Fibroblast of the aortic adventitia (primary cell): ENCODE measurements at places on chromosomes 5 and 9.

DNA sequence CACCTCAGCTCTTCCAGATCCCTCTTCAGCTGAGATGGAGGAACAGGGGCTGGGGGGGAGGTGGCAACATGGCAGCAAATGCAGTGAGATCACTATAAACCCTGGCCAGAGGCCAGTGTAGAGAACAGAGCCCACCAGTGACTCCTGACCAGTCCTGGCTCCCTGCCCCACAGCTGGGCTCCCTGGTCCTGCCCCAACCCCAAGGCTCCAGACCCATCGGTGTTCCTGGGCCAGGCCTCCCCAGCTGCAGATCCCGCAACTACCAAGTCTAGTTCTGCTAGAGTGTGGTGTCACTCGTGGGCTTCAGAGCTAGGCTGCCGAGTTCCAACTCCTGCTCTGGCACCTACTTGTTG is 16.8 kb downstream of the AKNA start:
- no peak for DNase-seq

GRCh38 chr5:169988947-169989346 is 8.7 kb upstream of the INSYN2B start:
- peak; percentile 43 for DNase-seq

GRCh38 chr9:78848061-78848460 is 551.1 kb downstream of the PSAT1 start:
- no peak for DNase-seq

GRCh38 chr9:86585422-86586143 is 231.4 kb upstream of the TUT7 start:
- peak; percentile 79 for DNase-seq

DNA sequence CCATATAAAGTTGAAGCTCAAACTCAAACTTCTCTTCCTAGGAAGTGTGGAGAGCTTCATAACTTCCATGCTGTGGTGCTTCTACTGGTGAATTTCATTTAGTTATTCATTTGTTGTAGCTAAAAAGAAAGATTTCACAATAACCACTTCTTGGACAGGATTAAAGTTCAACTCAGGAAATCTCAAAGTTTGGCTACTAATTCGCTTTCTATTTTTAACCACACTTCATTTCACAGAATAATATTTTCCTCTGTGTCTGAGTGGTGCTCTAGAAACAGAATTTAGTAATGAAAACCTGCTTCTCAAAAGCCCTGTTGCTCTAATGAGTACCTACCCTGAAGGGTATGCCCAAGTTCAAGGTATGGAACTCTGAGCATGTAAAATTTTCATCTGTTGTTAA is 73.9 kb downstream of the ACTBL2 start:
- DNase-seq, result peak; percentile 89

DNA sequence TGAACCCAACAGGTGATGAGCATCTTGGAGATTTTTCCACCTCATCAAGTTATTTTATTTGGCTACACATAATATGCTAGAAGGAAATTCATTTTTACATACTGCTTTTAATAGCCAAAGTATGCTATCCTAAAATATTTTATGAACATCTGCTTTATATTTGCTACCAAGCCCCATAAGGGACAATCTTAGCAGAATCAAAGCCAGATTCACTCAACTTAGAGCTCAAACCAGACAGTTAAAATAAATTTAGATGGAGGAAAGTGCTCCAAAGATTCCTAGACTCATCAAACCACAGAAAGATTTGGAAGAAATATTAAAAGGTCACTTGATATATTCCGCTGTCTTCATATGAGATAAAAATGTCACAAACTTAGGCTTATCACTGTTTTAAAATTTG is 637.1 kb upstream of the CCNG1 start:
- DNase-seq, result no peak

GRCh38 chr9:78295731-78296130 is 1.2 kb upstream of the PSAT1 start:
- peak; percentile 37 for DNase-seq

DNA sequence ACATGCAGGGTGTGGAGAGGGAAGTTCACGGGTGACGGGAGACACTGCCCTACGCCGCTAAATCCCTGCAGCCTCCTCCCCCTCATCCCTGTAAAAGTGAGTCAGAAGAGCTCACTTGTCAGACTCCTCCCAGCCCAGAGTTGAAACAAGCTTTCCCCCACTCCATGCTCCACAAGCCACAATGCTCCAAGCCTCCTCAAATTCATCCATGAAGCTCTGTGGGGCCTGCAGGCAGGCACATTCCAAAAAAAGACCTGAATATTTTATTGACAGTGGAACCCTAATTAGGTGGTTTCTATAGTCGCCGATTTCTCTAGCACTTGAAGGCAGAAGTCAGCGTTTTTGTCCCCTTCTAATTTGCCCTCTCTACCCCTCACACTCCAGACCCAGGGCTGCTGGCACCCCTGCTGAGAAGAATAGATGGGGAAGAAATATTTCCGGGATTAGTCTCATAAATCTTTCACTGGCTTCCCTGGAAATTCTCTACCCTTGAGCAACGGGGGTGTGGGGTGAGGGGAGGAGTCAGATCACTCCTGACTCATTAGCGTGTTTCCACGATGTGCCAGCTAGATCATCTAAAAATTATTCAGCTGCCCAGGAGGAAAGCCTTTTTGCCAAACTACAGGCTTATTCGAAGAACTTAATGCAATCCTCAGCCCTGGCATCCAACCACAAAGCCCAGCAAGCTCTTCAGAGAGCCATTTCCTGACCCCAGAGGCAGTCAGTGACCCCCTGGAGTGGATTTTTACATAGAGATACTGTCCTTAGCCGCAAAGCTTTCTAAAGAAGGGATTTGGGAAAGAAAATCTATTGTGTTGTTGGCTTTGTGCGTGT is 97.1 kb downstream of the ENC1 start:
- peak; percentile 91 for DNase-seq

GRCh38 chr9:73074176-73074708 is 77.4 kb upstream of the ANXA1 start:
- DNase-seq, result no peak

GRCh38 chr5:28165096-28165495 is 1126.7 kb upstream of the CDH9 start:
- DNase-seq, result peak; percentile 0

DNA sequence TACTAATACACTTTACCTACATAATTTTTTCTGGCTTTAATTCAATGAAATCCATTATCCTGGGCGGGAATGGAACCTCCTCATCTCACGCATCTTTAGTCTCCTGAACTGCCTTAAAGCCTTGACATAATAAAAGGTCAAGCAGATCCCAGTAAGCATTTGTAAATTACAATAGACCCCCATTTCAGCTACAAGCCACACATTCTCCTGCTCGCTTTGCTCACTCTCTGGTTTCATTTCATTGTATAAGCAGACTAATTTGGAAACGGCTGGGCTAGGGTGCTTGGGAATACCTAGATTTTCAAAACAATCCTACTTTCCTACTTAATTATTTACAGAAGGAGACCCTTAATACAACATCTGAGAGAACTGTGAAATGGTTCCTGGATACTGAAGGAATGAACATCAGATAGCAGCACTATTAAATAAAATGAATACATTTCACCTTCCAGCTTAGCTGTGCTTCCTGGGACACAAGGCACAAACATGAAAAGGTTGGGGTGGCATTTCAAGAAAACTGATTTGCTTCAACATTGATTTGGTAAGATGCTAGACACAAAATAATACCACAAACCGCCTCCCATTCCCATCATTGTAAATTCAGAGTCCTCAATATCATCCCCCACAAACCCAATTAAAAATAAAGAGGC is 1.5 kb downstream of the JAKMIP2 start:
- no peak for DNase-seq

DNA sequence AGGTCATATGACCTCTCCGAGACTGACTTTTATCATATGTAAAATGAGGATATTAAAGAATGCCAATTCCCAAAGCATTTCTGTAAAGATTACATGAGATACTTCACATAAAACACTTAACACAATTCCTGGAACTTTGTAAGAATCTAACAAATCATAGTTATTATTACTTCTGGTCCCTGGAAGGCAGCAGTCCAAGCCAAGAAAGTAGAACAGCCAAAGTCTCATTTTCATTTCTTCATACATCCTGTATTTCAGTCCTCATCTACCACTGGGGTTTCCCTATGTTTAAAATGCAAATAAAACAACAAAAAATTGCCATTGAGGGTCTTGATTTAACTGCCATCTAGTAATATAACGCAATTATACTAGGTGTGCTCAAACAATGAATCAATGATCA is 179.5 kb downstream of the MARCHF11 start:
- DNase-seq, result no peak

GRCh38 chr9:17166346-17166745 is 31.5 kb downstream of the CNTLN start:
- DNase-seq, result no peak

- no peak for DNase-seq
These were observed 224.0 kb downstream of the GAS1 start for GRCh38 chr9:86723346-86723745.

DNA sequence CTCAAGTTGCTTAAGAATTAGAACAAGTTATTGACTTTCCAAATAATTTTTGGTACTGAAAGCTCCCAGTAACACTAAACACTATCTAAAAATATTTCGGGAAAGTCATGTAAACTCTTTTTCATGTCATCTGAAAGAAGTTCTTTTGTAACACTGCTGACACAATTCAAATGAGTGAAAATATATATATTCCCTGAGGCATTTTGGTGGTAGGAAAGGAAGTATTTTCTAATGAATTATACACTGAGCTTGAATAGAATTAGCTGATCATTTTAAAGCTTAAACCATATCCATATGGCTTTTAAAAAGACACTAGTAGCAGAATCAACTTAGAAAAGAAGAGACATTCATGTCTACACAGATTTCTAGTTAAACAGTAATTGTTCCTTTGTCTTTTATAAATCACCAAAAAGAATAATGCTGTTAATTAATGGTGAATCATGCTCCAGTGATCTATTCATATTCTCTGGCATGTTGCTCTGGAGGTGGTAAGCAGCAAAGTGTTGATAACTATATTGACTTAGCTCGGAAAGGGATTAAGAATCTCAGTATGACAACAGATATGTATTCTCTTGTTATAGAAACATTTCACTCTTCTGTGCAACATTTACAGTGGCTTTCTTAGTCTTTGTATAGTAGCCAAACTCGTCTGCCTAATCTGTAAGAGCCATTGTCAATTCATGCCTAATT is 27.4 kb upstream of the RFX3 start:
- no peak for DNase-seq
